ENCODE measurements at places on chromosomes 16 and 17.

DNA sequence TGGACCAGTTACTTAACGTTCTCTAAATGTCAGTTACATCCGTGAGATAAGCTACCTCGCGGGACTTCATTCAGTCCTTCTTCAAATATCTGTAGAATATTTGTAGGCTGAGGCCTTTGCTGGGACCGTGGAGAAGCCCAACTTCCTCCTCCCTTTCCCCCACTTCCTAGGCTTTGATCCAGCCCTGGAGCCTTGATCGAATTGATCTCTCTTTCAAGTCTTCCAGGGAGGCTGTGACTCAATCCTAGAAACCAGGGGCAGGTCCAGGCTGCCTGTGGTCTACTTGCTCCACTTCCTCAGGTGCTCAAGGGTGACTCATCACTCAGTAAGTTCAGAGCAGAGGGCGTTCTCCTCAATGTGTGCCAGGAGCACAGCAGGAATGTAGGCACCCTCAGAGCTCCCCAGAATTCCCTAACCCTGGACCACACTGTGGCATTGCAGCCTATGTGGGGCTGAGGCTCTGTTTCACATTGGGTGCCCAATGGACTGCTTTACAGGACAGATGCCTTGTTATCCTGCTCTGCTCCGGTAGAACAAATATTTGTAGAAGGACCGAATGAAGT lies 11.2 kb upstream of the CEP20 start:
- DNase-seq = no peak

DNA sequence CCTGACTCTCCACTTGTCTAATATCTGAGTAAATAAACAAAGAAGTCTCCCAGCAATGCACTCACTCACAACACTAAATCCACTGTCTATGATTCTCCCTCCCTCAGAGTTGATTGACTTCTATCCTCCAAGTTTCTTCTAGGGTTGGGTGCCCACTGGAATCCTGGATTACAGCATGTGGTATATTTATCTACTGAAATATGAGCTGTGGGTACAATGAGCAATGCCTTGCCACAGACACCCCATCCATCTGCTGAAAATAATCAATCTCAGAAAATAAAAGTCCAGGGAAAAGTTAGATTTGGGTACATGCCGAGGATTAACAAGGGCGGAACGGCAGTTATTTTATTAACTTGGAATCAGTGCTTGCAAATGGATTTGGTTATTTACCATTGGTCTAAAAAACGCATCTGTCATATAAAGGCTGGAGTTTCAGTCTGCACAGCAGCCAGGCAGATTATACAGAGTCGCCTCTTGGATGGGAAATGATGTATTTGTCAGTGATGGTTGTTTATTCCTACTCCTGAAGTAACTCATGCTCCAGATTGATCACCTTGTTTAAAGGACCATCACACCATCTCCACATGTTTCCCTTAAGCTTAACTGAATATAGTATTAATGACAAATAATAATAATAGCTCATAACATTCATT lies 193.9 kb upstream of the SOX9 start:
- DNase-seq = no peak

DNA sequence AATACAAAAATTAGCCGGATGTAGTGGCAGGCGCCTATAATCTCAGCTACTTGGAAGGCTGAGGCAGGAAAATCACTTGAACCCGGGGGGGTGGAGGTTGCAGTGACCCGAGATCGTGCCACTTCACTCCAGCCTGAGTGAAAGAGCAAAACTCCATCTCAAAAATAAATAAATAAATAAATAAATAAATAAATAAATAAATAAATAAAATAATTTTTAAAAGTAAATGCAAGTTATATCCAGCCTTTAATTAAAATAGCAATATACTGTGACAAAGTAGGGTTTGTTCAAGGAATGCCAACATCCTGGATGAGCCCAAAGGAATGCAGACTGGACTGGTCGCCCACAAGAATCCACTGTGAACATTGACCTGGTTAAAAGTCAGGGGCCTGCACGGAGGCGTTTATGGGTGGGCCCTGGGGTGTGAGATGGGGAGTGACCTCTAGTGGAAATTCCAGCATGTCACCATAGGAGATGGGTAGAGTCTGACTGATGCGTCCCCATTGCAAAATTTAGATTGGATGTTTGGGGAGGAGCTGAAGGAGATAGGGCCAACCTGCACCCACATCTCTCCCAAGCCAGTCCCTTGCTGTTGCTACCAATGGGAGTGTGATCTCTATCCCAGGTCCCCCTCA lies 9.7 kb upstream of the PIK3R5 start:
- no peak for DNase-seq

DNA sequence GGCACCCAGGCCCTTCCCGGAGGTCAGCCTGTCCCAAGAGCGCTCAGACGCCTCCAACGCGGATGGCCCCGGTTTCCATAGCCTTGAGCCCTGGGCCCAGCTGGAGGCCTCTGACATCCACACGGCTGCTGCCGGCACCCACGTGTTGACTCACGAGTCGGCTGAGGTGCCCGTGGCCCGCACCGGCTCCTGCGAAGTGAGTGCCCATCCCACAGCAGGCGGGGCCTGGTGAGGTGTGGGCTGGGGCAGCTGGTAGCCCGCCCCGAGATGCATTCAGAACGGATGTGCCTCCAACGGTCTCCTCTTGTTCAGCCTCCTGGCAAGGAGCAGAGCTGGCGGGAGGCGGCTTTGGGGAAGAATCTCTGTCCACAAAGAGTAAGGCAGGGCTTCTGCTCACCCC lies 2.7 kb downstream of the WDR90 start:
- DNase-seq = no peak

GRCh38 chr17:29561554-29562517 lies 5.0 kb downstream of the ABHD15 start:
- DNase-seq = no peak

DNA sequence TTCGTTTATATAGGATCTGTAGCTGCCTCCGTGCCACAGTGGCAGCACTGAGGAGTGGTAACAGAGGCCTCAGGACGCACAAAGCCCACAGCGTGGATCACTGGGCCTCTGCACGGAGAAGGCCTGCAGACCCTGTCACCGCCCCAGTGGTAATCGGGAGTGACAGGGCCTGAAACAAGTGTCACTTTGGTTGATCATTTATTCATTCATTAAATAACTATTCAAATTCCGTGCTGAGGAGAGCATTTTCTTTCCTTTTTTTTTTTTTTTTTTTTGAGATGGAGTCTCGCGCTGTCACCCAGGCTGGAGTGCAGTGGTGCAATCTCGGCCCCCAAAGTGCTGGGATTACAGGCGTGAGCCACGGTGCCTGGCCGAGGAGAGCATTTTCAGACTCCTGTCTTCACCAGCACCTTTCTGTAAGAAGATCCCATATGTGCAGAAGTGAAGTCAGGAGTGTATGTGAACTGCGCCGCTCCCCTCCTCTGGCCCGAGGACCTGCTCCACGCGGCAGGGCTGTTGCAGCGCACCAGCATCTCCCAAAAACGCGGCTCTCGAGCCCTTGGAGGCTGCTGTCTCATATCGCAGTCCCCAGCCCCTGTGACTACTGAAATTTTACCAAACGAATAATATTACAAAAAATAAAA lies 44.9 kb upstream of the TRAP1 start:
- no peak for DNase-seq

DNA sequence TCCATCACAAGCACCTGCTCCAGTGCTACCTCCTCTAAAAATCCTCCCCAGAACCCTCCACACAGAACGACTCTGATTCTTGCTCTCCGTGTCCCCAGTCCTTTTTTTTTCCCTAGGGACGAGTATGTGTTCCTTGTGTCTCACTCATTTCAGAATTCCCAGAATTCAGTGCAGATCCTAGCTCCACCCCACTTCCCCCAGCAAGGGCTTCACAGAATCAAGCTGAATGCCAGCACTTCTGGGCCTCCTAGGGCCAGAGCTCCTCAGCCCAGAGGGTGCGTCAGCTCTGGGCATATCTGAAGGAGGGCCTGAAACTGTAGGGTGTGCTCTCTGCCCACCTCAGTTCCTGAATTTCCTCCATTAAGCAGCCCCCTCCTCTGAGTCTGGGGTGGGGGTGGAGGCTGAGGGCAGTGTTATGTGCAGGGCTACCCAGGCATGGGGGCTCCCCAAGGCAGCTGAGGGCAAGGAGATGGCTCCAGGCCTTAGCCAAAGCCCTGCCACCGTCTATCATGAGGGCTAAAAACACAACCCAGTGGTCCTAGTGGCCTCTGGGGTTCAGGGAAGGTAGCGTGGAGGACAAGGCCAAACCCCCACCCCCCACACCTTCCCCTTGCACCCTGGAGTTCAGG lies 6.5 kb downstream of the UNC119 start:
- DNase-seq = no peak

GRCh38 chr17:10144982-10145381 lies 53.4 kb downstream of the GAS7 start:
- DNase-seq = no peak

DNA sequence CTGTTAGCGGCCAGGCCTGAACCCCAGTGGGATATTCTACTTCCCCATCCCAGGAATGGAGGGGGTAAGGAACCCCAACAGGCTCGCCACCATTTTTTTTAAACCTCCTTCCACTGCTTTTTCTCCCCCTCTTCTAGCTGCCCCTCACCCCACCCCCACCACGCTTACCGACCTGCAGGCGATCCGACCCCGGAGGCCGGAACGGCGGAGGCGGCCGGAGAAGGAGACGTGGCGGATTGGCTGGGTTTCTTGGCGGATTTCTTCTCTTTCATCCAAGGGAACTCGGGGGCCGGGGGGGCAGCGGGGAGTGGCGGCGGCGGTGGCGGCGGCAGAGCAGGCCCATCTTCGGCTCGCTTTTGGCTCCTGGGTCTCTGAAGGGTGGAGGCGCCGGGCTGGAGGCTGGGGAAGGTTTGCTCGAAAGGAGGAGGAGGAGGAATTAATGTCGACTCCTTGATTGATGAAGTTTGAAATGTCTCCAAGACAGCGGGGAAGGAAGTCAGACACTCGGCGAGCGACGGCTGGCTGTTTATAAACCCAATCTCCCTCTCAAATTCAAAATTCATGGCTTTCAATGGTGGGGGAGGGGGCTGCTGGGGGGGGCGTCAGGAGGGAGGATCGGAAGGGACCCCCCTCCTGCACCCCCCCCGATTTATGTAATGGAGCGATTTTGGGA lies 424 bp downstream of the HOXB2 start:
- DNase-seq = no peak

- no peak for DNase-seq
These were observed 320.8 kb downstream of the XYLT1 start for GRCh38 chr16:17149904-17150483.

GRCh38 chr16:50744881-50745280 lies 3.0 kb downstream of the CYLD start:
- DNase-seq = no peak

- no peak for DNase-seq
These were observed 48.6 kb upstream of the ZNF469 start for GRCh38 chr16:88333848-88334777.

GRCh38 chr17:20128036-20128667 lies 119.0 kb downstream of the SPECC1 start:
- no peak for DNase-seq

- DNase-seq = no peak
These were observed 49.1 kb downstream of the GRB2 start for GRCh38 chr17:75356260-75356937.

DNA sequence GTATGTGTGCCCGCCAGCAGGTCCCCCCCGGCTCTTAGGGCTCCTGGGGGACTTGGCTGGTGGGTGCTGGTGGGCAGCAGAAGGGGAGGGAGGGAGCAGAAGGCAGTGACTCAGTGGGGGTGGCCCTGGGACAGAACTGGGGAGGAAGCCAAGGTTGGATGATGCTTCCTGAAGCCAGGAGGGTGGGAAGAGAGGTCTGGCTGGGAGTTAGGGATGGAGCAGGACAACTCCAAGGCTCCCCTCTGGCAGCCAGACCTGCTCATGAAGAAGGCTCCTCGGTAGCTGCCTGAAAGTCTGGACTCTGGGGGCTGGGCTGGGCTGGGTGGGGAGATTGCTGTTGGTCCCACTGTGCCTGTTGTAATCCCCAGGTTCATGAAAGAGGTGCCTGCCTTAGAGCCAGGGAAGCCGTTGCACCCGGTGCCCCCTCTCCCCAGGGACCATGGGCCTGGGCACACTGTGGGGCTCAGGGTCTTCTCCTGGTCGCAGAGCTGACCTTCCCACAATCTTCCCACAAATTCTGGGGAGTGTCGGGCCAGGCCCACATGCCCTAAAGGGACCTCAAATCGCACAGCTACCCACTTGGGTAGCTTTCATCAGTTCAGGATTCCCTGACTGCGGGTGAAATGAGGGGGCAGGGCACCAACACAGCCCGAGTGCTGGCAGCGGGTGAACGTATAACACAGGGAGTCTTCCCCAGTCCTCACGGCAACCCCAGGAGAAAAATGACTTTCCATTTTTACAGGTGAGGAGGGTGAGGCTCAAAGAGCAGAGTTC lies 1.1 kb upstream of the PLEKHG4 start:
- no peak for DNase-seq

DNA sequence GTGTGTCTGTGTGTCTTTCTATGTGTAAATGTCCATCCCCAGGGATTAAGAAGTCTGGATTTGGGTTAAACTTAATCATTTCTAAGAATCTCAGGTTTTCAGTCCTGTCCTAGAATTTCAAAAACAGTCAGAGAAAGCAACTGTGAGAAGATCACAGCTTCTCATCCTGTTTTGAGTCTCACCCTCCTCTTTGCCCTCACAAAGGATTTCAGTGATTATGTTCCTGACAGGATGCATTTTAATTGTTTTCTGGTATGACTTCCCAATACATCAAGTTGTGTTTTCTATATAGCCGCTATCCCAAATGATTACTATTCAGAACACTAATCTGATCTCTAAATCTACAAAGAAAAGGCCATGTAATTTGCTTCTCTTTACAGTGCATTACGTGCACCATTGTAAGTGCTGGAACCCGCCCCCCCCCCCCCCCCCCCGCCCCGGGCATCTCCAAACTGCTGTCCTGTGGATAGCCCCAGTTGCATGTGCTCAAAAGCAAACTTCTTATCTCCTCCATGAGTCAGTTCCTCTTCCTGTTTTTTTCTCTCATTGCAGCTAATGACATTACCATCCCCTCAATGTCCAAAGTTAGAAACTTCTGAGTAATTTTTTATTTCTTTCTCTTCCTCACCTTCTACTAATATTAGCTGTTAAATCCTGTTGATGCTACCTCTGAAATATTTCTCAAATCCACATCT lies 73.9 kb downstream of the CDH13 start:
- no peak for DNase-seq

GRCh38 chr17:19387921-19388521 lies 1.0 kb upstream of the MFAP4 start:
- no peak for DNase-seq

GRCh38 chr16:27108051-27108770 lies 41.5 kb downstream of the C16orf82 start:
- no peak for DNase-seq

Data from stimulated activated CD8-positive, alpha-beta memory T cell treated with anti-CD3 and anti-CD28 coated beads, Interleukin-2, amount 100 ng/mL, for 1 hour (primary cell).